SJCRH30 (cell line): ENCODE measurements at places on chromosomes 2 and 18.

- DNase-seq, result no peak
Observed at GRCh38 chr2:67625178-67625577, 228.0 kb downstream of the ETAA1 start.

GRCh38 chr2:150182566-150183235 lies 304.8 kb downstream of the RND3 start:
- no peak for DNase-seq

DNA sequence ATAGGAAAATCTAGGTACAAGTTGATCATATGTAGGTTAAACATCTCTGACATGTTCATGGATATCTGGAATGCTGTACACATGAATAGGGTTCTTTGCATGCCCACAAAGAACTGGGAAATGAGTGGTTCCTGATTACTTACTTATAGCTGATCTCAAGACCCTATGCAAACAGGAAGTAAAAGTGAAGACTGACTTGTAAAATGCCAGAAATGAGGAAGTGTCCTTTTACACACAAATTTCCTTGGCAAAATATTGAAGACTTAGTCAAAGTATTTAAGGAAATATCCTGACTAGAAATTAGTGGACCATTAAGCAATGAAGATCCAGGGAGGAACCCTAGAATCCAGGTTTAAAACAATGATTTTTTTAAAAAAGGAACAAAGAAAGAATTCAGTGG lies 203.7 kb upstream of the DLGAP1 start:
- DNase-seq, result no peak

DNA sequence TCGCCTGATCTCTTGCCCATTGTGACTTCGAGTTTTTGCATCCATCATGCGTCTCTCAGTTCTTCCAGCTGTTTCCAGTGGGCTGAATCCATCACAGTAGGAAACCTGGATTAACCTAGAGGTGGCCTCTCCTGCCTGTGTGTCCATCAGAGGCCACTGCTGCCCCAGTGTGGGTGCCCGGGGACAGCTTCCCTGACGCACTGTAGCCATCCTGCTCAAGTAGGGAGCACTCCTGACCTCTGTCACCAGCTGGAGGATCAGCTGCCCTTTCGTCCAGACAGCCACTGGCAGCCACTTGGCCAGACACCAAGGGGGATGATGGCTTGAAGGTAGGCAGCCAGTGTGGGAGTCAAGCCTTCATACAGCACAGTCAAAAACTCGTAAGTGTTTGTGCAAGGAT lies 36.9 kb upstream of the LBH start:
- no peak for DNase-seq

DNA sequence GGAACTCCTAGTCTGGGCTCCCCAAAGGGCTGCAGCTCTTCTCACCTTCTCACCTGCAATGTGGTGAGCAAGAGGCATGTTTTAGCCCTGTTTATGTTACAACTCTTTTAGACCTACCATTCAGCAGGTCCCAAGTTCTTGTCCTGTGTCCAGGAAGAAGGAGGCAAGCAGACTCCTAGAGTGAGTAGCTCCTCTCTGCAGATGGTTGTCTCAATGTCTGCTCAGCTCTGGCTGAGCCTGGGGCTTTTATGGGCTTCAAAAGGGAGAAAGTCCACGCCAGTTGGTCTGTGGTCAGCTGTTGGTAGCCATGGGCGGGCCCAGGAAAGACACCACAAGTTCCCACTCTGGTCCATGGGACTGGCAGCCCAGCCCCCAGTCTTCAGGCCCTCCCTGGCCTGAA lies 148.1 kb upstream of the HS6ST1 start:
- DNase-seq, result no peak

DNA sequence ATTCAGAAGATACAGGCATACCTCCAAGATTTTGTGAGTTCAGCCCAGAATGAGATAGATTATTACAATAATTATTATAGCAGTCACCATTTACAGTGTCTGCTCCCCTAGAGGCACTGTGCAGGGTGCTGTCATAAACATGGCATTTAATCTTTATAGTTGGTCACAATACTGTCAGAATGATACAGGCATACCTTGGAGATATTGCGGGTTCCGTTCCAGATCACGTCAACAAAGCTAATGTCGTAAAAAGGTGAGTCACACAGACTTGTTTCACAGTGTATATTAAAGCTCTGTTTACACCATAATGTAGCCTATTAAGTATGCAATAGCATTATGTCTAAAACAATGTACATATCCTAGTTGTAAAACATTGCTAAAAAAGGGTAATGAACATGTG lies 45.6 kb downstream of the ZRANB3 start:
- no peak for DNase-seq

DNA sequence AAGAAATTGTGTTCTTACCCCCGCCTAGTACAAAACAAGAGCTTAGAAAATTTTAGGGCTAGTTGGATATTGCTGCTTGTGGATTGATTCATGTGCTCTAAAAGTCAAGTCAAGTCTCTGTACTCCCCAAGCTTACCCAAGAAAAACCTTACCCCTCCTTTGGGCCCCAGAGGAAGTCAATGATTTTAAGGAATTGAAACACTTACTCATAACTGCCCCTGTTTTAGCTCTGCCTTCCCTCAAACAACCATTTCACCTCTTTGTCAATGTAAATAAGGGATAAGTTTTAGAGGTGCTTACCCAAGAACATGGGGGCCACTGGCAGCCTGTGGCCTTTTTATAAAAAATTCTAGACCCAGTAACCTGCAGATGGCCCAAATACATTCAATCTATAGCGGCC lies 136.6 kb upstream of the RMP24 start:
- DNase-seq, result no peak

DNA sequence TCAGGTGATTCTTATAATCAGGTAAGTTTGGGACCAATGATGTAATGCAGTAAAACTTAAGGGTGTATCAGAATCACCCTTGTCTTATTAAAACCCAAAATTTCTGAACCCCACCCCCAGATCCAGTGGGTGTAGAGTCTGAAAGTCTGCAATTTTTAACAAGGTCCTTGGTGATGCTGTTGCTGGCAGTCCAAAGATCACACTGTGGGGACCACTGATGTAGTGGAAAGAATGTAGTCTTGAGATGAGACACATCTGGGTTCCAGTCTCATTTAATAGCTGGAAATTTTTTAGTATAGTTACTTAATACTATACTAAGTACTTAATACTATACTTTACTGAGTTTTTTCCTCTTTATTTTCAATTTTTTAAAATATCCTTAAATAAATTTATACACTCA lies 258.4 kb downstream of the PLCL1 start:
- no peak for DNase-seq

- no peak for DNase-seq
Observed at GRCh38 chr2:177147834-177148445, 64.7 kb upstream of the HNRNPA3 start.

DNA sequence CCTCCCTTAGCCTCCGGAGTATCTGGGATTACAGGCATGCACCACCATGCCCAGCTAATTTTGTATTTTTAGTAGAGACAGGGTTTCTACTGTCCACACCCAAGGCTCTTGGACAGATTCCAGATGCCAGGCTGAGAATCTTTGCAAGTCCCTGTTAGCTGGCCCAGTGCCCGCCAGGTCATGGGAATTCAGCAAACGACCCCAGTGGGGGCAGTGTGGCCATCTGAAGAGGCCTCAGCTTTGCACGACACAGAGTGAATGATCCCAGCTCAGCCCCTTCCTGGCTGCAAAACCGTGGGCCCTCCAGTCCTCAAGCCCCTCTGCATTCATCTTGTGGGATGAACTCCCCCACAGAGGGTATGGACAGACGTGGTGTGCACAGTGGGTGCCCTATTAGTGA lies 179.5 kb upstream of the ID2 start:
- no peak for DNase-seq

GRCh38 chr2:33441235-33441810 lies 35.1 kb upstream of the RASGRP3 start:
- DNase-seq, result peak; percentile 81

- no peak for DNase-seq
Observed at GRCh38 chr2:64637000-64637635, 16.6 kb downstream of the SERTAD2 start.

DNA sequence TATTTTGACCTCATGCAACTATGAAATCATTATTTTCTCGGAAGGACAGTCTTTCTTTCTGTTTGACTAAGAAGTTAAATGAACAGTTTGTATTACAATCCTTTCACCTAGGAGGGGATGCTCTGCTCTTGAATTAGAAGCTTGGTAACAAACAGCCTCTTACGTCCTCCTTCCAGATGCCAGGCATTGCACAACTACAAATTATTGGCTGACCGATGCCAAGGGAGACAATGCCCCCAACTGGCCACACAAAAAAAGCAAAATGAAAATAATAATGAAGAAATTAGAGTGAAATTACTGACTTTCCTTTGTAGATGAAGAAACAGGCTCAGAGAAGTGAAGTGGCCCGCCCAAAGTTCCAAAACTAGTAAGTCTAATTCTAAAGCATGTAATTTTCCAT lies 177.9 kb downstream of the CYRIA start:
- DNase-seq, result peak; percentile 82

- no peak for DNase-seq
Observed at GRCh38 chr18:1528964-1529509, 624.4 kb downstream of the ADCYAP1 start.

DNA sequence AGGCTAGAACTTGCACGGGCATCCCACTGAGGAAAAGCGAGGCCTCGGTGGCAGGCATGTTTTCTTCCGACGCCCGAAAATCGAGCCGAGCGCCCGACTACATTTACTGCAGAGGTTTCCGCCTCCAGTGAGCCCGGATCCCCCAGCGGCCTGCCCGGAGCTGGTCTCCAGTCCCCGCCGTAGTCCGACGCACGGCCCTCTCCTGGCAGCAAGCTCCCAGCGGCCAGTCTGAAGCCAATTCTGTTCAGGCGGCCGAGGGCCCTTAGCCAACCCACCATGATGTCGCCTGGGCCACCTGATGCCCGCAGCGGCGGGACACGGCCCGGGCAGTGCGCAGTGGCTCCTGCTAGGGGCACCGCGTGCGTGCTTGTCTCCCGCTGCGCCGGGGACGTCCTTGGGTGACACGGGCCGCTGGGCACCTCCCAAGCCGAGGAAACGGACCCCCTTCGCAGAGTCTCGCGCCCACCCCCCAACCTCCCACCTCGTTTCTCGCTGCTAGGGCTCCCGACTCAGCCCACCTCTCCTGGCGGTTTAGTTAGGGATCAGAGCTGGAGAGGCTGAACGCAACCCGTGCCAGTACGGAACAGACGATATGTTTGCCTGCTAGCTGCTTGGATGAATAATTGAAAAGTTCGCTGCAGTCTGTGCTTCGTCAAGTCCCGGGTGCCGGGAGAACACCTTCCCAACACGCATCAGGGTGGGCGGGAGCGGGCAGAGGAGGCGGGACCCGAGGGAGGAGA lies 5.3 kb downstream of the ONECUT2 start:
- DNase-seq, result no peak

- DNase-seq, result no peak
Observed at GRCh38 chr2:112733456-112733855, 12.6 kb downstream of the NT5DC4 start.

- no peak for DNase-seq
Observed at GRCh38 chr2:145691659-145692058, 1171.7 kb upstream of the ZEB2 start.

GRCh38 chr2:186783254-186783653 lies 65.7 kb downstream of the ZSWIM2 start:
- DNase-seq, result no peak

- peak; percentile 16 for DNase-seq
Observed at GRCh38 chr18:11689669-11690565, 853 bp downstream of the GNAL start.

- DNase-seq, result peak; percentile 64
Observed at GRCh38 chr2:219688560-219689445, 61.4 kb downstream of the SLC4A3 start.

- DNase-seq, result no peak
Observed at GRCh38 chr18:49968644-49969309, 155.4 kb upstream of the ACAA2 start.

DNA sequence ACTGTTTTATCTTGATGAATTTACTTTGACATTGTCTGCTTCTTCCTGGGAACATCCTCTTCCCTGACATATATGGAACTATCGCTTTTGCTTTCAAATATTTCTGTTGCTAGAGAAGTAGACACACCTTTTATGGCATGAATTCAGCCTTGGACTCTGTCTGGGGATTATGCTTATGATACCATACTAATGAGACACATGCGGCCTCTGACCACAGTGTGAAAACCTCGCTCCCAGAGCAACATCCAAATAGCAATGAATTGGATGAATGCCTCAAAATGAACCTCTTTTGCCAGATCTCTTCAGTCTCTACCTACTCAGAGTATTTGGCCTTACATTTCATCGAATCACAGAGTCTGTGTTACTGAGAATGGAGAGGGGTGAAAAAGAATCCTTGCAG lies 70.9 kb downstream of the PIEZO2 start:
- no peak for DNase-seq
